ENCODE measurements at places on chromosomes 3 and 15.

DNA sequence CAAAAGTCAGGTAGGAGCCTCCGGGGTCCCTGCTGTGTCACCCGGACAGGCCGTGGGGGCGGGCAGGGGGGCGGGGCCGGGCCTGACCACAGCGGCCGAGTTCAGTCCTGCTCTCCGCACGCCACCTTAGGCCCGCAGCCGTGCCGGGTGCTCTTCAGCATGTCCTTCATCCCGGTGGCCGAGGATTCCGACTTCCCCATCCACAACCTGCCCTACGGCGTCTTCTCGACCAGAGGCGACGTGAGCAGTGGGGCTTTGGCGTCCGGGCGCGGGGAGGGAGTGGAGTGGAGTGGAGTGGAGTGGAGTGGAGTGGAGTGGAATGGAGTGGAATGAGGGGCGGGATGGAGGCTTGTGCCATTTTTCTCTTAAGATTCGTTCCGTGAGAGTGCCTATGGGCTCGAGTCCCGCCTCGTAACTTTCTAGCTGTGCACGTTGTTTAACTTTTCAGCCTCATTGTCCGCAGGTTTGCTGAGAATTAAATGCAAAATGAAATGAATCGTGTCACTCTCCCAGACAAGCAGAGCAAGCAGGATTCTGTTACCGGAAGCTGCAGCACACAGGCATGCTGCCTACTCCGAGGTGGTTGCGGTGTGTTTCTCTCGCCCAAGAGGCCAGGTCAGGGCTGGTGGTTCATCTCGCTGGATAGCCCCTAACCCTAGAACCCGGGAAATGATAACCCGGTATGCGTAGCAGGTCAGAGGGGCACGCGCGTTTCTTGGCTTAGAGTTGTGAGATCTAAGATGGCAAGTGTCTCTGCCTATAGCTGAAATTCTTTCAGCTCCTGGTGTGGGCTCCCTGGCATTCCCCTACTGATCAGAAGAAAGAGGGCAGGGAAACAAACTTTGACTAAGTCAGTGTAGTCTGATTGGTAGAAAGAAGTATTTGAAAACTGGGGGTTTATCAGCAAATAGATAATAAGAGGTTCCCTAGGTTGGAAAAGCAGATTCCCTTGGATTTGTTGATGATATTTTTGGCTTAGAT lies at the start of gene FAH:
TSS of gene FAH (plus strand) at position 104 of the 981 bp plus-strand sequence. CDS start at position 160, 56 bp downstream.
- DNase-seq, result peak; percentile 34

DNA sequence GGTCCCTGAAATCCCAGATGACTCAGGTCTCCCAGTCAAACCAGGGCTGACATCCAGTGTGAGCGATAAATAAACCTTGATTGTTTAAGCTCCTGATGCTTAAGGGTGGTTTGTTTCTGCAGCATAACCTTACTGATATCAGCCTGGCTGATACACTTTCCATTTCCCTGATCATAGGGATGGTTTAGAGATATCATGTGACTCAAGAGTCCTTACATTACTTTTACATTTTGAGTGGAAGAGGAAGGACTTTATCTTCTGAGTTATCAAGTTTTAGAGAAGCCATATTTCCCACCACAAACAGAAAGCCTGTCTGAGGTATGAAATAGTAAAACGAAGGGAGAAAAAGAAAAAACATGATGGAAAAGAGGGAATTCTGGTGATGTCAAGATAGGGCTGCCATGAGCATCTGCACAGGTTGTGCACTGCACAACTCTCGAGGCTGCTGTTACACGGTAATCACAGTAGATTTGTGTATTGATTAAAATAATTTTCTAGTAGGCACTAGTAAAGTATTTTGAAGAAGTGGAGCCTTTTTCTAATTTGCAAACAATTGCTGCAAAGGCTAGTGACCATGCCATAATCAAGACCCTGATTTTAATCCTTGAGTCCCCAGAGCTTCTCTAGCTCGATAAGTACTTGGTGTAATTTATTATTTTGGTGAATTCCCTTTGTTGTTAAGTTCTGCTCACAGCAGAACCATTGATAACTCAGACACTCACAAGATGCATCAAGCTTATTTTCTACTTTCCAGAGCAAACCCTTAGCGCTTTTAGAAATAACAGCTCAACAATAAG lies 34.1 kb upstream of the FBLN2 start:
- DNase-seq, result no peak

DNA sequence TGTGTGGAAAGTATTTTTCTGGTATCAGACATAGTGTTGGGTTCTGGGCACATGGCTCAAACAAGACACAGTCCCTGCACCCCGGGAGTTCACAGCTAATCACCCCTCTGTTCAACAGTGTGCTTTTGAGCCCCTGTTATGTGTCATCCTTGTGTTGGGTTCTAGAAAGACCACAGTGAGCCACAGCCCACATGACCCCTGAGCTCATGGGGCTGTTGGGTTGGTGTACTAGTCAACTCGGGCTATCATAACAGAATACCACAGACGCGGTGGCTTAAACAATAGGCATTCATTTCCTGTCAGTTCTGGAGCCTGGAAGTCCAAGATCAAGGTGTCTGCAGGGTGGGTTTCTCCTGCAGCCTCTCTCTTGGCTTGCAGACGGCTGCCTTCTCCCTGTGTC lies 100.0 kb downstream of the DNAJB8 start:
- no peak for DNase-seq

GRCh38 chr3:106343811-106344210 lies 475.0 kb upstream of the CBLB start:
- no peak for DNase-seq

DNA sequence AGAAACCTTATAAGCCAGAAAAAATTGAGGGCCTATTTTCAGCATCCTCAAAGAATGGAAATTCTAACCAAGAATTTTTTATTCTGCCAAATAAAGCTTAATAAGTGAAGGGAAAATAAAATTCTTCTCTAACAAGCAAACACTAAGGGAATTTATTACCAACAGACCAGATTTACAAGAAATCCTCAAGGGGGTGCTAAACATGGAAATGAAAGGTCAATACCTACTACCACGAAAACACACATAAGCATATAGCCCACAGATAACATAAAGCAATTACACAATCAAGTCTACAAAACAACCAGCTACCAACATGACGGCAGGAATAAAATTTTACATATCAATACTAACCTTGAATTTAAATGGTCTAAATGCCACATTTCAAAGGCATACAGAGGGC lies 883.5 kb downstream of the SI start:
- no peak for DNase-seq

GRCh38 chr3:36824443-36824842 lies 60.1 kb upstream of the DCLK3 start:
- DNase-seq, result no peak

- DNase-seq, result no peak
Observed at GRCh38 chr3:100197876-100198275, 62.9 kb upstream of the TBC1D23 start.

DNA sequence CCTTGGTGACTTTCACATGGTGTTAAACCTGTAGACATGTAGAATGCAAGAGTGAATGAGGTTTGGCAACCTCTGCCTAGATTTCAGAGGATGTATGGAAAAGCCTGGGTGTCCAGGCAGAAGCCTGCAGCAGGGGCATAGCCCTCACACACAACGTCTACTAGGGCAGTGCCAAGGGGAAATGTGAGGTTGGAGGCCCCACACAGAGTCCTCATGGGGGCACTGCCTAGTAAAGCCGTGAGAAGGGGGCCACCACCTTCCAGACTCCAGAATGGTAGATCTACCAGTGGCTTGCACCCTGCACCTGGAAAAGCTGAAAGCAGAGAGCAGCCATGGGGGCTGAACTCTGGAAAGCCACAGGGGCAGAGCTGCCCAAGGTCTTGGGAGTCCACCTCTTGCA lies 241.2 kb downstream of the KLF13 start:
- no peak for DNase-seq

DNA sequence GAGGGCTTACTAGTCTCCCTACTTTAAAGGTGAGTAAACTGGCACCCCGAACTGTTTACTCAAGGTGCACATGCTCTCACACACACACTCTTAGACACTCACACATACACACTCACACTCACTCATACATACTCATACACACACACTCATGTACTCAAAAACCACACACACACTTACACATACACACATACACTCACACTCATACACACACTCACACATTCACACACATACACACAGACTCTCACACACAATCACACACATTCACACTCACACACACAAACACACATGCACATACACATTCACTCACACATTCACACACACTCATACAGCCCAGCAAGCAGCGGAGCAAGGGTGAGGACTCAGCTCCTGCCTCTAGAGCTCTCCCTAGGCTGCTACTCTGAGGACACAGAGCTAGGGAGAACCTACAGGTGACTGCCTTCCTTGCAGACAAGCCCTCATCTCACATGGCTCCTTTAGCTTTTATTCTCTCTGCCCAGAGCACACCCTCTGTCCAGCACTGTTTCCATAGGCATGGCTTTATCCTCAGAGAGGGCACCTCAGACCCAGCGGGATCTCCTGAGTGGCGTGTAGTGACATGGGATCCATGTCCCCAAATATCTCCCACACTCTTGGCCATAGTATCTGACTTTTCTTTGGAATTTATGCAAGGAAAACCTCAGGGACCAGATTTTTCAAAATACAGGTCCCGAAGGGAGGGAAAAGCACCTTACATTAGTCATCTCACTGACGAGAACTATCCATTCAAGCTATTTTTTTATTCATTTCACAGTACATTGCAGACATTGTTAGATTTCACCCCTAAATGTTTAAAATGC lies 26.2 kb upstream of the ATG7 start:
- no peak for DNase-seq

- no peak for DNase-seq
Observed at GRCh38 chr3:12308517-12308916, 19.6 kb downstream of the PPARG start.

GRCh38 chr15:26773067-26773877 lies 406 bp upstream of the GABRB3 start:
- no peak for DNase-seq

- no peak for DNase-seq
Observed at GRCh38 chr3:187051724-187052366, 87.5 kb downstream of the RPL39L start.

- no peak for DNase-seq
Observed at GRCh38 chr15:49573421-49573820, 47.2 kb downstream of the FAM227B start.

- no peak for DNase-seq
Observed at GRCh38 chr15:77839970-77840905, 207.5 kb upstream of the LINGO1 start.

DNA sequence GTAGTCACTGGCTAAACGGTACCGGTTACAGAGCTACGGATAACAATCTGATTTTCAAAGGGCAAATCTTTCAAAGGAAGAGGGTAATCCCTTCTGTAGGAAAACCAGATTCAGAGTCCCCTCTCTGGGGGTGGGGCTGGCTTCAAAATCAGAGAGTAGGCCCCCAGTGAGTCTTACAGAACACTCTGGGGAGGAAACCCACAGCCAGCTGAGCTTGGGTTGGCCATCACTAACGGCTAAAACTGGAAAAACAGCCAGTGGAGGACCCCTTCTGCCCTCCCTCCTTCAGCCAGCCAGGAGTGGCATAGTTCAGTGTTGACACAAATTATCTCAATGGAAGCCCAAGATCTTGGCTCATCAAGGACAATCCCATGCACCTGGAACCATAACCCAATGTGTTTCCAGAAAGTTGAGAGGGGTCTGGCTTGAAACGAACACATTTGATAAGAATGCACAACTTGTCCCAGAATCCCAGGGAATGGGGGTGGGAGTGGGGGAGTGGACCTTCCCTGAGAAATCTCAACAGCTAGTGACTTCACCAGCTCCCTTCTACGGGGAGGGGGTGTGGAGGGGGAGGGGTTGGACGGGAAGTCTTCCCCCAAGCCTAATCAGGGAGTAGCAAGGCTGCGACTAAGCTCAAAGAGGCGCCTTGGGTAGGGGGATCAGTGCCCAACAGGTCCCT lies 1.0 kb downstream of the RASL12 start:
- no peak for DNase-seq
